ENCODE measurements at places on chromosomes 2 and 18.

DNA sequence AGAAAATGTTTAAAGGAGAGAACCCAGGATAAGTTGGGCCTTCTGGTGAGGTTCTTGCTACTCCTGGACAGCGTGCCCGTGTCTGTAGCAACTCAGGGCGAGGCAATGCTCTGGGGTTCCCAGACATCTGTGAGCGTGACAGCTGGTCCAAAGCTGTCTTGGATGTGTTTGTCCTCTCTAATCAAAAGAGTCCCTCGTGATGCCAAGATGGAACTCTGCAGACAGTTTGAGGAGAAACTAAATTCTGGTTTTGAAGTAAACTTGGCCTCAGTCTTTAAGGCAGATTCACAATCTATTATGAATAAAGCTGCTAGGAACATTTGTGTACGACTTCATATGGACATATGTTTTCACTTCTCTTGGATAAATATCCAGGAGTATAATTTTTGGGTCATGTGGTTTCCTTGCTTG lies 47.3 kb downstream of the TMEM17 start:
- no peak for DNase-seq

DNA sequence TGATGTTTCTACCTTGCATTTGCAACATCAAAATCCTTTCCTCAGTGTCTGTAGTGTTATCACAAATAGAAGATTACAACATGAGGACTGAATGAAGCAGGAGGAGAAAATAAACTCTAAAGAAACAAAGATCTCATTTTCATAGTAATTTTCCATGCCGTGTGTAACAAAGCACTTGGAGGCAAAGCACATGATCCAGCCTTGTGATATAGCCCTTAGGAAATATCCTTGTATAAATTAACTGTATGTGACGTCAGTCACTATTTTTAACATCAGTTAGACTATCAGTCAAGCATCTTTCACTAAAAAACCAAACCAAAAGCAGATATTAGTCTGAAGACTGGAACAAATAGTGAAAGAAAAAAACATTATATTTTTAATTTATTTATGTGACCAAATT lies 492.1 kb upstream of the CNTNAP5 start:
- no peak for DNase-seq

DNA sequence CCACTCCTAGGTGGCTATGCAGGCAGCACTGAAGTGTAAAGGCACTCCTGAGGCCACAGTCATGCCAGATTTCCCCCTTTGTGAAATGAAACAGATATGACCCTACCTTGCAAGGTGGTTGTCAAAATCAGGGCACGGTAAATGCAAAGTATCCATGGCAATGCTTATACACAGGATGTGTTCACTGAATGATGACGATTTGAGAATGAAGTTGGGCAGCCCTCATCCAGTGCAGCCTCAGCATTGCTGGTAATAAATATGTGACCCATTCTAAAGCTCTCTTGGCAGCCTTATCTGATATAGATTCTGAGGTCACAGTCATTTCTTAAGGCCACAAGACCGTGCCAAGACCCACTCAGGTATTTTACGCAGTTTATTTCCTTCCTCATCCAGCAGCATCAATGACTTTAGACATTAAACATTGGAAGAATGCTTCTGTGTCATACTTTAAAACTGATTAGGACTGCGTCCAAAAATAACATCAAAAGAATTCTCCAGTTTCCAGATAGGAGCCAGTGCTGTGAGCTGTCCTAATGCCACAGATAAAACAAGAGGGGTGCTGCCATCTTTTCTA lies 125.5 kb upstream of the SERTAD2 start:
- no peak for DNase-seq

DNA sequence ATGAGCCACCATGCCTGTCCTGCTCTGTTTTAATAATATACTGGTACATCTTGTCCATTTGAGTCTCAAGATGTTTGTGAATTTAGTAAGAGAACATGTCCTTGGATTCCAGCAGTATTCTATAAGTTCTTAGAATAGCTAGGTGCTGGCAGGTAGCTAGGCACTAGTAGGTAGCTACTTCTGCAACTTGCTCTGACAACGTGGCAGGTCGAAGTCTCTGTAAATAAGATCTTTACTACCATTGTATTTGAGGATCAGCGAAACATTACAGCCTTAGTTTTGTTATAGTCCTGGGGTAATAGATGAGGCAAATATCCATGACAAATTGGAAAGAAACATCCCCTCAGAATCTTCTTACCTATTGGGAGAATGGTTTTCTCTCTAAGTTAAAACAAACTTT lies 14.2 kb upstream of the PRELID3A start:
- no peak for DNase-seq

Data from activated CD4-positive, alpha-beta T cell treated with anti-CD3 and anti-CD28 coated beads, Interleukin-2, amount 10 ng/mL, durations not matched to agents 7 days and 5 days (primary cell).